CD14-positive monocyte (primary cell): ENCODE measurements at places on chromosomes 7 and 10. TPM values are rescaled to one million over a fixed set of nuclear protein-coding genes. Genes with fewer than 3 reads are reported as not detected.
A peak's percentile ranks its signal among the peaks of the same experiment; 100 is the strongest.

The AGAP6 gene
- polyA plus RNA-seq: 0.31 TPM

The TEX47 gene
- not detected for polyA plus RNA-seq

The VKORC1L1 gene
- 1.9 TPM for polyA plus RNA-seq

- no peak for DNase-seq
Measured at GRCh38 chr10:50997461-50997860, 76.8 kb upstream of the PRKG1 start.

DNA sequence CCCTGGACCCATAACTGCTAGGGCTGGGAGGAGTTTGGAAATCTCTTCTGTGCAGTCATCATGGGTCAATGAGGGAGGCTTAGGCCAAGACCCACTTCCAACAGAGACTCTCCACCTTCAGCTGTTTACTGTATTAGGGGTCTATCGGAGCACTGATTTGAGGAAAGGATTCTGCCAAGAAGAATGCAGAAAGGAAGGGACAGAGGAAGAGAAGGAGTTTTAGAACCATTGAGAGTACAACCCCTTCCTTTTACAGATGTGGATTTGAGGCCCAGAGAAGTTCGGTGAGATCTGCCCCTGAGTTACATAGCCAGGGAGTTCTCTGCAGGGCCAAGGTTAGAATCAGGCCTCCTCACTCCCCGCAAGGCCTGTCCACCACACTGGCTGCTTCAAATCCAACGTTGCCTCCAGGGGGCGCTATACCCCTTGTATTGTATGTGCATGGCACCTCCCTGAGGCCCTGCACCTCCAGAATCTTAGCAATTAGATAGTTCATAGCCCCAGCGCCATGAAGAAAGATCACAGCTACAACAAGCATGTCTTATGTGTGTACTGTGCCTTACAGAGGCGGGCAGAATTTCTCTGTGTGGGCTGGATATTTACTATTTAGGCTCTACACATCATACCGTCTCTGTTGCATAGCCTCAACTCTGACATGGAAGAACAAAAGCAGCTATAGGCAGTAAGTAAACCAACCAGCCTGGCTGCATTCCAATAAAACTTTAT, 246.8 kb downstream of the SKIDA1 start:
- peak; percentile 56 for DNase-seq

GRCh38 chr10:58282615-58283014, 13.7 kb downstream of the CISD1 start:
- peak; percentile 83 for DNase-seq

The CCDC186 gene
- polyA plus RNA-seq: 9.8 TPM

DNA sequence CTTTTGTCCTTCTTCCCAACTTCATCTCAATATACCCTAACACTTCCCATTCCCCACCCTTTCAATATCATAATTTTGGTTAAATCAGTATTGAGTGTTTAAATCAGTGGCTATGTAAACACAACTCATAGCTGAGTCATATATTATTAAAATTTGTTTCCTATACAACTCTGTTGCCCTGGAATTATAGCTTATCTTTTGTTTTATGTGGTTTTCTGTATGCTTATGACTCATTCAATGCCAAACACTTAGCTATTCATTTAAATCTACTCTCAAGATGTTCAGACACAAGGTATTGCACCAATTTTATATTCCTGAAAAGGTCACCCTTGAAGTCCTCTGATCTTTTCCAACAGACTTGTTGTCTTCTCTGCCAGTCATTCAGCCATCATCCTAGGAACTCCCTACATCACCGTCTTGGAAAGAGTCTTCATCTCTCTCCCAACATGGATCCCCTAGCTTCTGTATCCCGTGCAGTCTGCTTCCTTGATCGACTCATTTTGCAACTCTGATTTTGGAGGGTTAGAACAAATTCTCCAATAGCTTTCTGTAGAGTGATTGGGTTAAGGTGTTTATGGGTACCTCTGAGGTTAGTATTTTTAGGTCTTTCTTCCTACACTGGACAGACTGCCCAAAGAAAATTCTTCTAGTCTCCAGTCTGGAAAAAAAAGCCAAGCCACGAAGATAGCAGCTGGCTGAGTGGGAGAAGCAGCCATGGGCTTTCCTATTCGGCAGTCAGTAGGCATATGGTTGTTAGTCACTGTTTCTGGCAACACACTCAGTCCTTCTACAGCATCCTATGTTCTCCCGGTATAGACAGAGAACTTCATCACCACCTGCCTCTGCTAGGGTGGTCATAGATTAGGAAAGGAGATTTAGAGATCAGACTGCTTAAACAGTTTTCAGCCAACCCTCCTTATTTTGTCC, 102.1 kb downstream of the CRPPA start:
- no peak for DNase-seq

The ADRB1 gene
- 0.05 TPM for polyA plus RNA-seq

GRCh38 chr7:142457146-142457703, 199.4 kb upstream of the PRSS58 start:
- DNase-seq: no peak
